Activated CD4-positive, alpha-beta T cell treated with anti-CD3 and anti-CD28 coated beads for 1 hour (primary cell): ENCODE measurements at places on chromosomes 6 and 20.
A peak's percentile ranks its signal among the peaks of the same experiment; 100 is the strongest.

GRCh38 chr20:48858075-48858790 is 30.4 kb upstream of the PREX1 start:
- no peak for DNase-seq

GRCh38 chr6:66970373-66970772 is 1263.3 kb upstream of the EYS start:
- no peak for DNase-seq

- no peak for DNase-seq
Measured at GRCh38 chr6:18260448-18261106, 3.8 kb downstream of the DEK start.

- DNase-seq, result no peak
Measured at GRCh38 chr20:24478584-24478983, 9.2 kb downstream of the SYNDIG1 start.

- no peak for DNase-seq
Measured at GRCh38 chr6:73694711-73695411, 1.1 kb upstream of the CD109 start.

- no peak for DNase-seq
Measured at GRCh38 chr6:158512809-158513208, 47.1 kb upstream of the TMEM181 start.

DNA sequence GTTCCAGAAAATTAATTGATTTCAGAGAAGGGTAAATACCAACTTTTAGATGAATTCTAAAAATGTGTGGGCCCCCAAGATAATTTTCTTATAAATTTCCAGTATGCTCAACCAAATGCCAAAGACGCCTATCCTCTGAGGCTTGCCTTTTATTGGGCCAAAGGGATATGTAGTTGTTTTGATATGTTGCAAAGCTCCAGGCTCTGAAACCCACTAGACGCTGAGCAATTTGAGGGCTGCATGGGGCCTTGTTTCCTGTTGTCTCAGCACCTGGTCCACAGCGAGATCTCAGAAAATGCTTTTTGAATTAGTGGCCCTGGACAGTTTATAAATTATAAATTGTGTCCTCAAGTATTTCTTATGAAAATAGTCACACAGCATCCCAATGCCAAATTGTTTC is 397.2 kb downstream of the SAMD5 start:
- DNase-seq, result no peak

DNA sequence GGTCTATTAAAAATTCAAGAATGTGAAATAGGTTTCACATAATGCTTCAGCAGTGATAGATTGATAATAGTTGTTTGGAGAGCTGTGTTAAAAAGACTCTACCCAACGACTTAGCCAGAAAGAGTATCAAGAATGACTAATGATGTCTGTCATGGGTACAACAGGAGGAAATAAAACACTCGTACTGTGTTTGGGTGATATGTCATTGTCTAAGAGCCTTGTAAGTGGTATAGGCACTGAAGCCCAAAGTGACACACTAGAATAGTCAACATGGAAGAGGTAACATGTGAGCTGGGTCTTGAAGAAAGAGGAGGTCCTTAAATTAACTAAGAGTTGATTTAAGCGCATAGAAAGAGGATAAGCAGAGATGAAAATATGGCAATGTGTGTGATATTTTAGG is 471.8 kb upstream of the MAN1A1 start:
- DNase-seq, result no peak

DNA sequence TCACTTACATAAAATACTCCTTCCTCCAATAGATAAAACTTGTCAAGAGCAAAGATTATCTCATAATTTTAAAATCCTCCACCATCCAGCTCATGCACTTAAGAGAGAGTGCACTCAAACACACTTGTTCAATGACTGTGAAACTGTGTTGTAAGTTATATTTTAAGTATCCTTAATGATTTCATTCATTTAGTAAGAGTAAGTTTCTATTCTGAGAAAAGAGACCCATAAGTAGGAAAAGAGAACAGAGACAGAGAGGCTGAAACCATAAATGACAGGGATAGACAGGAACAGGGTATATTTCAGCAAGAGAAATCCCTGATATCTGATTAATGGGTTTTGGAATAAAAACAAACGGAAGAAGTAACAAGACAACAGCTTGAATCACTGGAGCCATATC is 8.2 kb downstream of the SSR1 start:
- DNase-seq, result no peak

GRCh38 chr20:52536040-52536439 is 344.5 kb upstream of the ZFP64 start:
- DNase-seq, result no peak

DNA sequence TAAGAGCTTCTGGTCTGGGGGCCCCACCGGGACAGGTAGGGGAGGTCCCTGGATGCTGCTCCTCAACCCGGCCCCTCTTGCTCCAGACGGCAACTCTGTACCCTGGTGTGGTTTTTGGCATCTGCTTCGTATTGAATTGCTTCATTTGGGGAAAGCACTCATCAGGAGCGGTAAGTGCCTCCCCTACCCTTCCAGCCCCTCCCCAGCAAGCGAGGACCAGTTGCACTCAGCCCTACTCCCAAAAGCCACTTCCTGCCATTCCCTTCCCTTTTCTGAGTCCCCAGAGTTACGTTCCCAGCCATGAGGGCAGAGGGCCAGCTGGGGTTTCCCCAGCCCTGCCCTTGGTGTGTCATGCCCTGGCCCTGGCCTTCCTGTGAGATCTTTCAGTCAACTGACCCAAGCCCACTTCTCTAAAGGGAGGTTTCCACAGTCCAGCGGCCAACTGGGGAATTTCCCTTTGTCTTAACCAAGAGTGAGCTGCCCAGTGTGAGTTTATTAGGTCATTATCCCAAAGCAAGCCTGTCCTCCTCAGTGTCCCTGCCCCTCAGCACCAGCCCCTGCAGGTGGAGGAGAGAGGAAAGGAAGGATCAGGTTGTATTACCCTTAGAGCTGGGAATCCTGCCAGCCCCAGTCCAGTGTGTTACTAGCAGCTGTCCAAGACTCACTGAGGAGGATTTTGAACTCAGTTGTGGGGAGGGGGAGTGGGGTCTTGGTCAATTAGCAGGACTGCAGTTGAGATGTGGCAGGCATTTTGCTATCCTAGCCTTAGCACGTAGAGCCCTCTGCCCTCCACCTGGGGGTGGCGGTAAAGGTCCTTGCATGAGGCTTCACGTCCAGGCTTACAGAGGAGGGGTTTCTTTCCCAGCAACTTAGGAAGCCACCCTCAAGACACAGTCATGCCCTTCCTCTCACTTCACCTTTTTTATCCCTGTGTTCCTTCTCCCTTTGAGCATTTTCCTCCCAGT is 45.8 kb downstream of the TM9SF4 start:
- DNase-seq, result no peak

- DNase-seq, result no peak
Measured at GRCh38 chr6:134176264-134176975, 124.0 kb upstream of the SLC2A12 start.

GRCh38 chr6:118639054-118639964 is 12.1 kb downstream of the CEP85L start:
- DNase-seq, result no peak

- no peak for DNase-seq
Measured at GRCh38 chr20:34892671-34893070, 16.3 kb downstream of the ACSS2 start.

GRCh38 chr20:14178952-14179351 is 158.5 kb downstream of the FLRT3 start:
- DNase-seq, result no peak

- no peak for DNase-seq
Measured at GRCh38 chr6:144969154-144969553, 684.0 kb downstream of the UTRN start.

DNA sequence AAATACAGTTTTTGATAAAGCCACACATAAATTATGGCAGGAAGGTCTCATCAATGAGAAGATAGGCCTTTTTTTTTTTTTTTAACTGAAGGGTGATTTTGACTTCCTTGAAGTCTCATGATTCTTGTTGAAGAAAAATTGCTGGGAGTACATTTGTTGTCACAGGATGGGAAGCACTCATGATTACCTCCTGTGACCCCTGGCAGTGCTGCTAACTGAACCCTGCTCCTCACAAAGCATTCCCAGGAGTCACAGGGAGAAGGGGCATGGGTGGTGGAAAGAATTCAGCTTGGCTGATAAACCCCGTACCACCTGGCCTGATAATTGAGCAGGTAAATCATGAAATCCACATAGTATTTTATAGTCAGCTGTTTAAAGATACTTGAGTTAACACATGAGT is 86.9 kb downstream of the CD109 start:
- DNase-seq, result no peak

DNA sequence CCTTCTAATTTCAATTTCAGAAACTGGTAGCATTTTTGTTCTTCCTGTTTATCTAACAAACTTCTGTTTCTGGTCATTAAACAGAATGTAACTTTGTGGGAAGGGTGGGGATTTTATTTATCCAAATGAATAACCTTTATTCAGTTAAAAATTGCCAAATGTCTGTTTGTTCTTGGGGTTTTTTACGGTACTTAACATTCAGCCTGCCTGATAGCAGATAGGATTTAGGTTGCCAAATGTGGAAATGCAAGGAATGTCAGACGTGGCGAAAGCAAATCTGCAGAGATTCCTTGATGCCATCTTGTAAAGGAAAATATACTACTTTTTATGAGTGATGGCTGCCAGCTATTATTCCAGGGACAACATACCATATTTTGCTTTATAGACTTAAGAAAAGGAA is 95.7 kb downstream of the LYRM2 start:
- DNase-seq, result no peak

GRCh38 chr20:54726687-54727300 is 251.4 kb downstream of the DOK5 start:
- DNase-seq, result no peak

DNA sequence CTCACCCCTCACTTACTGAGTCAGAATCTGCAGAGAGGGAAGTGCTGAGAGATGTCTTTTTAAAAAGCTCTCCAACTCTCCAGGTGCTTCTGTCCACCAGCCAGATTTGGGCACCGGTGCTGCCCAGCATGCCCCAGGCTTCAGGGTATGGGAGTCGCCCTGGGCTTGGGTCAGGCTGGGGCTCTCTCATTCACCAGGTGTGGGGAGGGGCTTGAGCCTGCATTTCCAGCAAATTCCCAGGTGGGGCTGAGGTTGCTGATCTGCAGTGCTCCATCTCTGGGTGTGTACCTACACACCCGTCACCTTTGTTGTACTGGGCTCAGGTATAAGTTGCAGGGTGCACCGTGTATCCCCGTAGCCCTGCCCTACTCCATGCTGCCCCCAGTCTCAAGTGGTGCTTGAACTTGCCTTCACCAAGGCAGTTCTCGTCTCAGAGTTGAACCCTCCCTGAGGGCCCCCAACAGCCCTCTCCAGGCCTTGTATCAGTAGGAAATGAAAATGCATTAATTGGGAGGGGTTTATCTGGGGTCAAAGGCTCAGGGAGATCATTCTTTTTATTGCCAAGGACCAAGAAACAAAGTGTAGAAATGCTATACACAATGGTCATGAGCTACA is 23.5 kb downstream of the PPP1R3G start:
- DNase-seq, result no peak

GRCh38 chr6:166997768-166998255 is 1.4 kb upstream of the CEP43 start:
- peak; percentile 19 for DNase-seq
